ENCODE measurements at places on chromosomes 2 and 18. TPM values are rescaled to one million over a fixed set of nuclear protein-coding genes. Genes with fewer than 3 reads are reported as not detected.

The OSBPL6 gene
- total RNA-seq, result 3.9 TPM

The TUBB6 gene
- 821 TPM for total RNA-seq

The C2orf15 gene
- not detected for total RNA-seq

The GDF7 gene
- 12.2 TPM for total RNA-seq

The OBSL1 gene
- 67.0 TPM for total RNA-seq

The POLR1A gene
- total RNA-seq, result 23.8 TPM

The SCN7A gene
- 0.32 TPM for total RNA-seq

The DYSF gene
- 4.2 TPM for total RNA-seq

The TRAF3IP1 gene
- total RNA-seq, result 8.4 TPM

The CRYBA2 gene
- total RNA-seq, result not detected

The GPR35 gene
- total RNA-seq, result 0.32 TPM

The PRSS56 gene
- not detected for total RNA-seq

The PIEZO2 gene
- total RNA-seq, result 1.7 TPM

The TMEM127 gene
- total RNA-seq, result 29.6 TPM

The C1D gene
- 23.5 TPM for total RNA-seq

The CTLA4 gene
- total RNA-seq, result not detected

The CD28 gene
- not detected for total RNA-seq

The OTX1 gene
- total RNA-seq, result not detected

The DYNAP gene
- not detected for total RNA-seq
